Activated T-helper 2 cell treated with anti-CD3 and anti-CD28 coated beads, Interferon-gamma antibody, Interleukin-2, Interleukin-4, amounts not matched to agents 10 μg/mL and 5 μg/mL and 100 μg/mL, durations not matched to agents 14 hours and 24 hours and 36 hours (primary cell): ENCODE measurements at places on chromosomes 7 and 10. TPM values are rescaled to one million over a fixed set of nuclear protein-coding genes. Genes with fewer than 3 reads are reported as not detected.

DNA sequence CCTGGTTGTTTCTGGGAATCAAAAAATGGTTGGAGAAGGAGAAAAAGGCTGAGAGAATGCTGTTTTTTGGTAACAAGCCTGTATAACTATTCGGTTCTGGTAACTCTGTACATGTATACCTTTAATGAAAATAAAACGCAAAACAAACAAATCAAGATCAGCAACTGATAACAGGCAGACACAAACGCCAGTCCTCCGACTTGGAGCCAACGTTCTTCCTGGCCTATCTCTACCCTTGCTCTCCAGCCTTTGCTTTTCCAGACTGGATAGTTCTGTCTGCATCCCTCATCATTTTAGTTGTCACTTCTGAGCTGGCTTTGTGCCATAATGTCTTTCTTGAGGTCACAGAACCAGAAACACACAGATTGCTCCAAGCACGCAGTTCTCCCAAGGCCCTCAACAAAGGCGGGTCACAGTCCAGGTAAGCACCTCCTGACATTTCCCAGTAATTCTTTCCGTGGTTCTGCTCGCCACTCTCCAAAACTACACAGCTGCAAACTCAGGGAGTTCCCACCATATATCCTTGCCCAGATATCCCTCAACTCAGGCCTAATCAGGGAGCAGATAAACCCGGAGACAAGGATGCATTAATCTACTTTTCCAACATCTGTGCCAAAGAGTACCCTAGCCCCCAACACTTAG, 20.2 kb downstream of the HIP1 start:
- no peaks in the 10 kb centered on the region for H3K4me1 ChIP-seq
- no peaks in the 10 kb centered on the region for H3K27me3 ChIP-seq
- DNase-seq: no peak
- no peak overlapping the region for H3K27ac ChIP-seq
- H3K36me3 ChIP-seq: no peaks in the 10 kb centered on the region
- no peak overlapping the region for H3K4me3 ChIP-seq

NODAL gene
- total RNA-seq: not detected in 2 replicates

LGI1 gene
- total RNA-seq: not detected in 2 replicates

SPAM1 gene
- total RNA-seq: not detected in 2 replicates

GRCh38 chr10:127973791-127974311, 66.9 kb downstream of the PTPRE start:
- no peaks in the 10 kb centered on the region for H3K36me3 ChIP-seq
- no peak overlapping the region for H3K27ac ChIP-seq
- no peak overlapping the region for H3K4me3 ChIP-seq
- DNase-seq: no peak

GRCh38 chr7:41885748-41886147, 182.9 kb upstream of the INHBA start:
- no peak overlapping the region for H3K4me3 ChIP-seq
- H3K27me3 ChIP-seq: no peaks in the 10 kb centered on the region
- H3K36me3 ChIP-seq: peaks cover 25% of the 10 kb centered on the region
- peaks cover 66% of the 10 kb centered on the region for H3K4me1 ChIP-seq

- no peak for DNase-seq
- no peak overlapping the region for H3K27ac ChIP-seq
- no peaks in the 10 kb centered on the region for H3K4me1 ChIP-seq
- no peaks in the 10 kb centered on the region for H3K36me3 ChIP-seq
Observed at GRCh38 chr10:42422911-42423310, 215.5 kb downstream of the ZNF33B start.

DNA sequence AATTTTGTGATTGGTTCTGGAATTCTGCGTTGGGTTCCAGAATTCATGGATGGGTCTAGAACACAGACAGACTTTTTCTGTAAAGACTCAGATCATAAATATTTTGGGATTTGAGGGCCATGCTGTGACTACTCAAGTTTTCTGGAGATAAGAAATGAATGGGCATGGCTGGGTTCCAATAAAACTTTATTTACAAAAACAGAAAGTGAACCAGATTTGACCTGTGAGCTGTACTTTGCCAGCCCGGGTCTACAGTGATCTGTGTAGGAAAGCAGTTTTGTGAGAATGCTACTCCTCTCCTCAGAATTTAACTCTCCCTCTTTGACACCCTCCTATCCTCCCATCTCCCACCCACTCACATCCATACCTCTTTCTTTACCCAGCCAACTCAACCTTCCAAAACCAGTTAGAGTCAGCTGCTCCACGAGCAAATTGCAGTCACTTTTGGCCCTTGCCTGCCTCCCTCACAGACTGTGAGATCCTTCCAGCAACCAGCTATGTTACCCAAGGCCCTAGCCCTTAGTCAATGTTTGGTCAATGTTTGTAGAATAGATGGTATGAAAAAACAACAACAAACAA, 312.8 kb upstream of the ZMIZ1 start:
- peaks cover 8% of the 10 kb centered on the region for H3K27me3 ChIP-seq
- H3K36me3 ChIP-seq: no peaks in the 10 kb centered on the region
- H3K4me3 ChIP-seq: no peak overlapping the region
- H3K4me1 ChIP-seq: peaks cover 3% of the 10 kb centered on the region
- H3K27ac ChIP-seq: no peak overlapping the region
- DNase-seq: no peak

GRCh38 chr7:74092964-74093471, 9.4 kb downstream of the LIMK1 start:
- peaks cover 15% of the 10 kb centered on the region for H3K4me1 ChIP-seq
- H3K27me3 ChIP-seq: no peaks in the 10 kb centered on the region
- H3K4me3 ChIP-seq: no peak overlapping the region
- peak overlapping the region; percentile 38 for H3K27ac ChIP-seq

- H3K27me3 ChIP-seq: peaks cover 14% of the 10 kb centered on the region
- H3K36me3 ChIP-seq: peaks cover 5% of the 10 kb centered on the region
- peak overlapping the region; percentile 28 for H3K4me3 ChIP-seq
- no peak overlapping the region for H3K27ac ChIP-seq
- peaks cover 43% of the 10 kb centered on the region for H3K4me1 ChIP-seq
- DNase-seq: no peak
Observed at GRCh38 chr7:24576171-24577025, 3.1 kb downstream of the PALS2 start.

DNA sequence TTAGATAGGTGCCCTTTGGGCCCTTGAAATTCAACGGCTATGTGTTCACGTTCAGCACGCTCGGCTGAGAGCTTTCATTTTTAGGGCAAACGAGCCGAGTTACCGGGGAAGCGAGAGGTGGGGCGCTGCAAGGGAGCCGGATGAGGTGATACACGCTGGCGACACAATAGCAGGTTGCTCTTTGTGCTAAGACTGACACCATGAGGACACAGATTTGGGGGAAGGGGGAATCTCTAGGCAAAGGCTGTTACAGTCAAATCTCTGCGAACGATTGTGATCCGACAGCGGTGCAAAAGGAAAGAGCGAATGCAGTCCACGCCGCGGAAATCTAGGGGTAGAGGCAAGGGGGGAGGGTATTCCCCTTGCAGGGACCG, 667 bp downstream of the KLLN start:
- H3K27ac ChIP-seq: peak overlapping the region; percentile 96
- no peaks in the 10 kb centered on the region for H3K27me3 ChIP-seq
- peak overlapping the region; percentile 98 for H3K4me3 ChIP-seq
- DNase-seq: no peak
- peaks cover 32% of the 10 kb centered on the region for H3K4me1 ChIP-seq

MEIG1 gene
- 0.62 TPM in 1 of 2 replicates, not detected in the other for total RNA-seq

CNTNAP2 gene
- not detected in 2 replicates for total RNA-seq

SPDYE2 gene
- total RNA-seq: not detected in 2 replicates
